SK-N-DZ (cell line): ENCODE measurements at places on chromosomes 13 and 19.

GRCh38 chr13:114130131-114130836 is 2.1 kb downstream of the RASA3 start:
- no peak for DNase-seq

- no peak for DNase-seq
Observed at GRCh38 chr13:25587326-25587980, 215.7 kb downstream of the ATP8A2 start.

- DNase-seq, result peak; percentile 80
Observed at GRCh38 chr19:40702337-40703012, 12.0 kb upstream of the NUMBL start.

DNA sequence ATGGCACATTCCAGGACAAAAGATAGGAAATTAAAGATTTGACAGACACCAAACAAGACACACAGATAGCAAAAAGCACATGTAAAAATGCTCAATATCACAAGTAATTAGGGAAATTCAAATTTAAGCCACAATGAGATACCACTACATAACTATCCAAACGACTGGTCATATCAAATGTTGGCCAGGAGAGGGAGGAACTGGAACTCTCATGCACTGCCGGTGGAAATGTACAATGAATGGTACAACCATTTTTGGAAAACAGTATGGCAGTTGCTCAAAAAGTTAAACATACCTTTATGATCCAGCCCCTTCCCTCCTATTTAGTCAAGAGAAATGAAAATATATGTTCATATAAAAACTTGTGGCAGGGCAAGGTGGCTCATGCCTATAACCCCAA is 36.8 kb upstream of the CYP2S1 start:
- no peak for DNase-seq

DNA sequence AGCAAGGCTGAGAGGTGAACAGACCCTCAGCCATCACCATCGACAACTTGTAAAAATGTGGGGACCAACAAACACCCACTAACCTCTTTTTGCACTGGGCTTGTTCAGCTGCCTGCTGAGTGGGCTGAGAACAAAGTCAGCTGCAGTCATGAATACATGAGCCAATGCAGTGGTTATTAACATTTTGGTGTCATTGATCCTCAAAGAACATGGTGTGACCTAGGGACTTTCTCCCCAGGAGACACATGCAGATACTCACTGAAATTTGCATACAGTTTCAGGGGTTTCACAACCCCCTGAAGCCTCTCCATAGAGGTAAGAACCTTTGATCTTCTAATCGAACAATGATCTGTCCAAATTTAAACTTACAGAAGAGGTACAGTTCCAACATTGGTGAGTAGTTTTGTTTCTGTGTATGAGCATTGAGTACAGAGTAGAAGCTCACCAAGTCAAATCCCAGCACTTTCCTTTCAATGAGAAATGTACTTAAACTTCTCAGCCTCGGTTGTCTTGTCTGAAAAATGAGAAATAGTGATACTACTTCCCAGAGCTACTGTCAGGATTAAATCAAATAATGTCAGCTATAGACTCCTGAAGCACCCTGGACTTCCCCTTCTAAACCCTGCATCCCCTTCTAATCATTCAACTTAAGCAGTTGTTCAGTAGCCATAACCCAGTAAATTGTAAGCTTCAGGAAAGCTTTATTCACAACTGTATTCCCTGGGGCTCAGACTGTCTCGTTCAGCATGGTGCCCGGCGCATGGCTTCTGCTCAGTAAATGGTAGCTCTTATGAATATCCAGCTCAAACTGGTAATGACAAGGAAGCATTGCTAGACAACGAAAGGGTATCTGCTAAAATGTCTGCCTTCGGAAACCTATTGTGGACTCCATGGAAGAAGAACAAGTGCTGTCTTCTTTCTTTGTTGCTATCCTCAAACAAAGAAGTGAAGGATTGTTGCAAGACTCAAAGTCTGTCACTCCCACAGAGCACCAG is 148.7 kb downstream of the FOXO1 start:
- no peak for DNase-seq

- DNase-seq, result no peak
Observed at GRCh38 chr19:43782689-43783231, 2.0 kb upstream of the KCNN4 start.

GRCh38 chr19:39927524-39928356 is 6.7 kb downstream of the FCGBP start:
- no peak for DNase-seq

GRCh38 chr13:80133631-80134261 is 207.2 kb downstream of the SPRY2 start:
- DNase-seq, result no peak

GRCh38 chr19:33295621-33296487 is 6.5 kb downstream of the CEBPA start:
- DNase-seq, result no peak

GRCh38 chr13:74682746-74683145 is 548.5 kb upstream of the KLF12 start:
- DNase-seq, result no peak

DNA sequence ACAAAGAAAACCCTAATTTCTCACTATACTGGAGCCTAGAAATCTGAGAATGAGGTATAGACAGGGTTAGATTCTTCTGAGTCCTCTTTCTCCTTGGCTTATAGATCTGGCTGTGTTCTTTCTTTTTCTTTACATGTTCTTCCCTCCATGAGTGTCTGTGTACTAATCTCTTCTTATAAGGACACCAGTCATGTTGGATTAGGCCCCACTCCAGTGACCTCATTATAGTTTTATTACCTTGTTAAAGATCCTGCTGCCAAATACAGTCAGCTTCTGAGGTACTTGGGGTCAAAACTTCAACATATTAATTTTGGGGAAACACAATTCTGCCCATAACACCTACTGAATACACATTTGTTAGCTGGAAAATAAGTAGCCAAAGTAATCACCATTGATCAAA is 302.6 kb downstream of the PCDH9 start:
- DNase-seq, result no peak

GRCh38 chr19:15287496-15287895 is 44.8 kb downstream of the BRD4 start:
- DNase-seq, result no peak

- DNase-seq, result no peak
Observed at GRCh38 chr13:33193428-33193974, 92.1 kb downstream of the STARD13 start.

DNA sequence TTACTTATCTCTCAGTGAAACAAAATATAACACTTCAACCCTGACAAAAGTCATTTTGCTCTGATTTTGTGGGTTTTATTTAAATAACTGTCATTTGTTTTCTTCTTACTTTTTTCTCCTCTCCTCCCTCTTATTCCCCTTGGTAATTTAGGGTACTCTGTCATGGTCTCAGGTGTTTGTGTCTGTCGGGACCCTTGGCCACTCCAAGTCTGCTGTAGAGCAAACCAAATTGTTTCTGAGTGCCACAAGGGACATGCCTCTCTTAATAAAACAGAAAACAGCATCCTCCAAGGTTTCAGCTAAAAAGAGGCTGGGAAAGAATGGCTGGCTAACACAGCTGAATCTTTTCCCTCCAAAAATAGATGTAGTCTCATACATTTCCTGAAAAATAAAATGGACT is 573.1 kb upstream of the KLF12 start:
- DNase-seq, result no peak

DNA sequence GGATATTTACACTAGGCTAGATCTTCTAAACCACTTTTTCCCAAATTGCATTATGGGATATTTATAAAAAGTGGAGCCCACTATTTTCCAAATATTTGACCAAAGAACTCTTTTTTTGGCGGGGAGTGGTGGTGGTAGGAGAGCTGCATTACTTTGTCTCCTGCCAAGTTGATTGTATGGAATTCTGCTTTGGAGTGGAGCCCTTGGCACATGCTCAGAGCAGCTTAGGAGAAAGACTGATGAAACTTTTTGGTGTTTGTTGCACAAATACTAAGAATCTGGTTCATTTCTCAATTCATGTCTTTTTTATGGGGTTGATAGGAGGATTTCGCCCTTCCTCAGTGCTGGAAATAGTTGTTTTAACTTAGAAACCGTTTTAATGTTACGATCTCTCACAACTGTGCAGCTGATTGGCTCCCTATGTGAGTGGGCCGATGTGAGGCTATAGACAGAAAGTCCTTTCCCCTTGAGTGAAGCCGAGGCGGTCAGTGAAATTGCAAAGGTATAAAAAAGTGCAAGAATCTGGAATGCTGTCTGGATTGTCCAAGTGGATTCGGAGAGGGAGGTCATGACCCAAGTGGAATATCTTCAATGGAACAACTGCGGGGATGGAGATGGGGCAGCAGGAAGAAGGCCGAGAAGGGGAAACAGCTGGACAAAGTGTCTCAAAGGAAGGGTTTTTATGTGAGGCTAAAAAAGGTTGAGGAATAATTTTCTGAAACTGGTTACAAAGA is 415.9 kb downstream of the FGF9 start:
- no peak for DNase-seq

- DNase-seq, result no peak
Observed at GRCh38 chr19:50430888-50431342, 1.8 kb upstream of the MYBPC2 start.

GRCh38 chr19:33797802-33798671 is 1.4 kb downstream of the KCTD15 start:
- DNase-seq, result peak; percentile 35

DNA sequence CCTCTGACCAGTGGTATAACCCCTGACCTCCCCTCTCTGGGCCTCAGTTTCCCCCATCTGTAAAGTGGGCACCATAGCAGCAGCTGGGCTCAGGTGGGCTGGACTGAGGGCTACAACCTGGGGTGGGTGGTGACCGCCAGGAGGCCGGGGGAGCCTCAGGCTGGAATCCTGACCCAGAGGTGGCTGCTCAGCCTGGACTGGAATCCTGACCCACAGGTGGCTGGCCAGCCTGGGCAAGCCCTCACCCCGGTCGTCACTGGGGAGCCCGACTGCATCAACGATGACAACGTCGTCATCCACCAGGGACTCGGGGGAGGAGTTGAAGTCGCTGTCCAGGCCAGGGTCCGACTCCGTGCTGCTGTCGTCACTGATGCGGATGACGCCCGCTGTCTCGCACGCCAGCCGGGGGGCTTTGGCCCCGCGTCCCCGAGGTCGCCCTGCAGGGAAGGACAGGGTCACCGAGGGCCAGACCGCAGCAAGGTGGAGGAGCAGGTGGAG is 10.2 kb downstream of the GPX4 start:
- no peak for DNase-seq

DNA sequence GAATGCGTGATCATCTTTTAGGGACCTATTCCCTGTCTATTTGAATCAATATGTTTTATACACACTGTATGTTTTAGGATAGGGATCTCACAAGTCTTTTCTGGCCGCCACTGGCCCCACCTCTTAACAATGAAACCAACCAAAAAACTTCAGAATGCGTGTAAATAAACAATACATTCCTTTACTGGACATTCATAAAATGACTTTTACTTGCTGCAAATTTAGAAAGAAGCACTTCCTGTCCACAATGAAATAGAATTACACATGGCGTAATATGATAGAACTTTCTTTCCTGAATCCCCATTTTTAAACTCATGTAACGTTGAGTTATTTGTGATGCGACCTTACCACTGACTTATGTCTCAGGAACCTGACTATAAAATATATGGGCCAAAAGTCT is 233.6 kb downstream of the SLITRK6 start:
- DNase-seq, result no peak
